ENCODE measurements at places on chromosomes 3 and 15.

DNA sequence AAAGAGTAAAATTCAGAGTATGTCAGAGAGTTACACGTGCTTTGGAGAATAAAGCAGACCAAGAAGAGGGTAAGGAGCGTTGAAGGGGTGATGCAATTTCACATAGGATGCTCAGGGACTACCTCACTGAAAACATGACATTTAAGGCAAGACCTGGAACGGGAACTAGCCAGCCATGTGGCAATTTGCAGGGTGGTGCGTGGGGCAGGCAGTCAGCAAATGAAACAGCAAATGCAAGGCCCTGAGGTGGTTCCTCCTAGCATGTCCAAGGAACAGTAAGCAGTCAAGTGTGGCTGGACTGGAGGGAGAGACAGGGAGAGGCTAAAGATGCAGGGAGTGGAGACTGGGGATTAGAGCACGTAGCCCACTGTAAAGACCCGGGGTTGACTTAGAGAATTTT is 146.1 kb upstream of the LPP start:
- no peak for DNase-seq

DNA sequence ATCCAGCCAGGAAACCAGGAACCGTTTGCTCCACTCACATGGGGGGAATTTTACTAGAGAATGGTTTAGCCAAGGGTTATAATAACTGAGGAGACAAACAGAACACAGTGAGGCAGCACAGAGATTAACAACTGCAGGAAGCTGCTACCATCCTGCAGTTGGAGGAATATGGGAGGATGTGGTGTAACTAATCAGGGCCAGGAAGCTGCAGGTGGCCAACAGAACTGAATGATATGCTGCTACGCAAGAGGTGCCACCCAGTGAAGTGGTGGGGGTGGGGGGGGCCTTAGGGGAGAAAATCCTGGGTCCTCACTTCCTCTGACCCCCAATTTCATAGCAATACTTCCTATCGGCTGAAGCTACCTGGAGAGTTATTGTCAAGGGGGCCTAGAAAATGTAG is 306.4 kb upstream of the STT3B start:
- no peak for DNase-seq

- DNase-seq: no peak
Measured at GRCh38 chr3:148605521-148605920, 92.2 kb upstream of the AGTR1 start.

- DNase-seq: no peak
Measured at GRCh38 chr3:55634345-55634744, 147.2 kb upstream of the WNT5A start.

DNA sequence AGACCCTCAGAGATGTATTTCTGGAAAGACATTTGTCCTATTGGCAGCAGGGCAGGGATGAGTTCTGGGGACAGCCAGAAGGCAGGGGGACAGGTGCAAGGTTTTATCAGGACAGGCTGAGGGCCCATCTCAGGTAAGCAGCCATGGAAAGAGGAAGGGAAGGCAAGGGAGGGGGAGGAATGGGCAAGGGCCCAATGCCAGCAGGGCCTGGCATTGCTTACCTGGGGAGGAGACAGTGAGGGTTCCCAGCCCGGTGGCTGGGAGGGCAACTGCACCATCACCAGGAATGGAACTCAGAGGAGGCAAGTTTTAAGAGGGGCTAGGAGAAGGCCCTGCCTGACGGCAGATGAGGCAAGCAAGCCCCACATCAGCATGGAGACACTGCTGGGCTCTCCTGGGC is 3.1 kb downstream of the ARPIN start:
- no peak for DNase-seq

DNA sequence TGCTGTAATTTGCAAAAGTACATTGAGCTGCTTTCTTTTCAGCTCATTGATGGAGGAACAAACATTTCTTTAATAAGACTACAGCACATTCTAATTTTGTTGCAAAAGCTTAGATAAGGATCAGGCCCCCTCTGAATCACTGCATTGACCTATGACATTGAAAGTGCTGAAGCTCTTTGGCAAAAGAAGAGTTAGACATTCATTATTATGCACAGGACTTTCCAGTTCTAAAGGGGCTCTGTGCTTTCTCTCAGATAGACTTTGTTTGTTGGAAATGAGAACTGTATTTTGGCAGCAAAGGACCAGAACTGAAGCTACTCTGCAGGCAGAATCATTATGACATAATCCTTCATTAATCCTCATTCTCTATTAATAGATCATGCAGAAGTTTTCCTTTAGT is 252.9 kb upstream of the SOX2 start:
- DNase-seq: no peak

GRCh38 chr3:125151442-125151817 is 61.1 kb downstream of the SLC12A8 start:
- DNase-seq: no peak

DNA sequence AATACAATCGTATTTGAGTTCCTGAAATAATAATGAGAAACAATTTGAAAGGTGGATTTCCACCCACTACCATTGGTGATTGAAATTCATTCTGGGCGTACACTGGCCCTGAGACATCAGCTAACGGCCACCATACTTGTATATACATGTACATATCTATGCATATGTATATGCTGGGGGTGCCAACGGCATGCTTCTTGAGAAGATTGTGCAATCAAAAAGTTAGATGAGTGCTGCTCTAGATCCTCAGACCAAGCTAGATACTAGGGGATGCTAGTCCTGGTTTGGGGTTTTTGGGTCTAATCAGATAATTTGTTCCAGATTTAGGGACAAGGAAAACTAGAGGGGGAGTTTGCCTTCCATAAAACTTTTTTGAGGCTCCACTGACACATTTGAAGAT is 2.9 kb downstream of the TMEM40 start:
- no peak for DNase-seq

- no peak for DNase-seq
Measured at GRCh38 chr3:156665291-156665690, 9.1 kb upstream of the TIPARP start.

DNA sequence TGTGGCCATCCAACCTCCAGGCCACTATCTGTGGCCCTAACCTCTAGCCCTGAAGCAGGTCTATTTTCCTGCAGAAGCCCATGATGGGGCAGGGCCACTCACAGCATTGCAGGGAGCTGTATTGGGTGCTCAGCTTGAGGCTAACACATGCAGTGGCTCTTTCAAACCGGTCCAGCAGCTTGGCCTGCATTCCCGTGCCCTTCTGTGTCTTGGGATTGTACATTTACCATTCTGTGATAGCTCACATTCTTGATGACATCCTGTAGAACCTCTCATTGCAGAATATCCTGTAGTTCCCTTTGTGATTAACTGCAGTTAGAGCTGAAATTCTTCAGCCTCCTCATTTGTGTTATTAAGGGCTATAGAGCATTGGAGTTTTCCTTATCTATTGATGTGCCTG is 60.8 kb upstream of the ANKRD34C start:
- no peak for DNase-seq

DNA sequence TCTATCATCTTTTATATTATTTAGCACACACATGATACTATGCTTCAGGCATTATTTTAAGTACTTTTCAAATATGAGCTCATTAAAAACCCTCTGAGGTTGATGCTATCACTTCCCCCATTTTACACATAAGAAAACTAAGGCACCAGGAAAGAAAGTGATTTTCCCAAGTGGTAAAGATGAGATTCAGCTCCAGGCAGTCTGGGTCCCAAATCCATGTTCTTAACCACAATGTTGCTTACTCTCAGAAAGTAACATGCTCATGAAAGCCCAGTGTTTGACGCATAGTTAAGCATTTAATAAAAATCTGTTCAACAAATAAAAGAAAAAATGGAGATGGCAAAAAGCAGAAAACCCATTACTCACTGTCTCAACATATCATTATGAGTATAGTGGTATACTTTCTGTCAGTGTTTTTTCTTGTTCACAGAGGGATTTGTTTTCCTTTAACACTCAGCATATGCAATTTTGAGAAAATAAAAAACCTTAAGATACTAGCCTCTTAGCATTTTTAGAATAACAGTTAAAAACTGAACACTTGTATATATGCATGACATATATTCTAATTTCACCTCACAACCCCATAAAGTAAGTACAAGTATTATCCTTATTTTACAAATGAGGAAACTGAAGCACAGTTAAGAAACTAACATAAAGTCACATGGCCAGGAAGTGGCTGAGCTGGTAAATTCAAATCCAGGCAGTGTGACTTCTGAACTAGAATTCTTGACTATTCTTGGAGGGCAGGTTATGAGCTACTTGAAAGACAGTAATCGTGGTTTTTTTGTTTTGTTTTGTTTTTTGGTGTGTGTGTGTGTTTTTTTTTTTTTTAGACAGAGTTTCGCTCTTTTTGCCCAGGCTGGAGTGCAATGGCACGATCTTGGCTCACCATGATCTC is 10.4 kb downstream of the PEAK1 start:
- DNase-seq: no peak

DNA sequence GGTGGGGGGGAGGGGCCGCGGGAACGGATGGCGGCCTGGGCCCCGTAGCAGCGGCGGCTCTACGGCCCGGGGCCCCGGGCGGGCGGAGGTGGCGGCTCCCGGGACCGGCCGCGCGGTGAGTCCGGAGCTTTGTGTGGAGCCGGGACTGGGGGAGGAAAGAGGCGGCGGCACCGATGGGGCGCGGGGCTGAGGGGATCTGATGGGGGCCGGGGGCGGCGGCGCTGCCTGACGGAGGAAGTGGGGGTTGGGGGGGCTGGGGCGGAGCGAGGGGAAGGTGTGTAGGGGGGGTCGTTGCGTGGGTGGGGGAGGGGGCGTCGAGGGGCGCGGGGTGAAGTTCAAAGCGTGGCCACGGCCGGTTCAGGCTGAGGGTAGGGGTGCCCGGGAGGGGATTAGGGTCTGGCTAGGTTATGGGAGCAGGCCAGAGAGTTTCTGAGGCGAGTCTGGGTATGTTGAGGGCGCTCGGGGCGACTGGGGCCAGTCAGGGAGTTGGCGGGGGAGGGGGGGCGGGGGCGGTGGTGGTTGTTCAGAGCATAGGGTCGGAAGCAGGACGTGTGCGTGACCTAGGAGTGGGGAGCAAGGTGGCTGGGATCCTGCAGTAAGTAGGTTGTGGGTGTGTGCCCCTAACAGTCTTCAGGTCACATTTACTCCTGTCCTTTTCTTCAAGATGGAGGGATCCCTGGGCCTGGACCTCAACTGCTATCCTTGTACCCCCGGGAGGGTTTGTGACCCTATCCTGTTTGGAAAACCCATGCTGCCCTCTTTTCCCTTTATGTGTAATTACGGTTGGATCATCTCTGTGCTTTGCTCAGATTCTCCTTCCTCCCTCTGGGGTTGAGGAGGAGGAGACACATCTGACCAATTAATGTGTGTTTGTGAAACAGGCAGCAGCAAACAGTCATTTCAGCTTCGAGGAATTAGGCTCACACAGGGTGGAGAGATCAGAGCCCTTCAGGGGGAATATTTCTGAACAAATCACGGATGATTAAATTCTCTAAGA is 644 bp downstream of the ZNF609 start:
- no peak for DNase-seq

DNA sequence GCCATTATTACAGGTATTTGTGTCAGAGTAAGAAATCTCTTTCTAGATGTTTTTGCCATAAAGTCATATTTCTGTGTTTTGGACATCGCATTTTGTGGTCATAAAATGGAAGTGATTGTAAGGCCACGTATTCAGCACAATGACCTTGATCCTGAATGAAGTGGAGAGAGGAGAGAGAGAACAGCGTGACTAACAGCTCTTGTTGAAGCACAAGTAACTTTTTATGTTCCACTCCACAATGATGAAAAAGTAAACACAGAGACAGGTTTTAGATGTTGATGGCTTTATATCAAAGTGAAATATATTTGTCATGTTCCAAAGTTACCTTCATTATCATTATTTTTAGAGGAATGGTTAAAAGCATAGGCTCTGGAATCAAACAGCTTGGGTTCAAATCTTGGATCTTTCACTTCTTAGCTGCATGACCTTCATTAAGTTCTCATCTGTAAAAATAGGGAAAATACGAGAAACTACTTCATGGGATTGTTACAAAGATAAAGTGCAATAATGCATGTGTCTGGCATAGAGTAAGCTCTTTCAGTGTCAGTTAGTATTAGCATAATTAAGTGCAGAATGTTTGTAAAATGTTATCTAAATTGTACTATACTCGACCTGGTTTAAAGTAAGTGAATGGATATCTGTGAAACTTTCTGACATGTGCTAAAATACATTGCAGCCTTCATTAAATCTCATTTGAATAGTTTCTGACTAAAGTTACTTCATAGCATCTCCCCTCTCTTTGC is 341.5 kb upstream of the DNAJC19 start:
- DNase-seq: no peak

DNA sequence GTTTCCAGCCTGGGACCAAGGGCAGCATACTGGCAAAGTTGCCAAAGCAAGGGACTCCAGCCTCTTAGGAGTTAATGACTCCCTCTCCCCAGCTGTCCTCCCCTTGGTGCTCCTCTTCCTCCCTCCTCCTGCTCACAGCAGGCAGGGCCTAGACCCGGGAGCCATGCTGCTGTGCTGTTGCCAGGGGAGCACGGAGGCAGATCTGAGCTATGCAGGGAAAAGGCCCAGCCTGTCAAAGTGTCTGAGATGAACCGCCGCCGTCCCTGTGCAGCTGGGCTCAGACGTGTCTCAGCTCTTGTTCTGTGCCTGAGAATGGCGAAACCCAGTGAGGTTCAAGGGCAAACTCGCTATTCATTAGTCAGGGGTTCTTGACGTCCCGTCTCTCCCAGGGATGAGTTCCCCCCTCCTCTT is 60.8 kb upstream of the POLG start:
- no peak for DNase-seq

- no peak for DNase-seq
Measured at GRCh38 chr3:106617276-106617675, 748.5 kb upstream of the CBLB start.

DNA sequence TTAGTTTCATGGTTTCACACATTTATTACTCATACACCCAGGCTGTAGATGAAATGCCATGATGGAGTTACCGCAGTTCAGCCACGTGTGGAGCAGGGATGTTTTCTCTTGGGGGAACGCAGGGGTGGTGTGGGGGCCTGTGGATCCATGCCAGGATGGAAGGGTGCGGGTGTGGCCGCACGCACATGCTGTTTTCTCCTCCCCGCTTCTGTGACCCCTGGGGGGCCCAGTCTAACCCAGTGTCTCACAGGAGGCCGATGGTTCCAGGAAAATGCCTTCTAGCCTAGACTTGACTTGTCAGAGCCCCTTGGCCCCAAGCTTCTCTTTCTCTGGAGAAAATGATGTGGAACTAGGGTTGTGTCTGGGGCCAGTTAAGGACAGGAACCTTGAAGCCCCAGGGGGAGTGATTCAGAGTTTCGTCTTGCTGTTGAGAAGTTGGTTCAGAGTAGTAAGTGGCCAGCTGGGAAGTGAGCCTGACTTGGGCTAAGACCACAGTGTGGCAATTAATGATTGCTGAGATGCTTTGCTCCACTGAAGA is 240.4 kb upstream of the BHLHE40 start:
- DNase-seq: no peak

DNA sequence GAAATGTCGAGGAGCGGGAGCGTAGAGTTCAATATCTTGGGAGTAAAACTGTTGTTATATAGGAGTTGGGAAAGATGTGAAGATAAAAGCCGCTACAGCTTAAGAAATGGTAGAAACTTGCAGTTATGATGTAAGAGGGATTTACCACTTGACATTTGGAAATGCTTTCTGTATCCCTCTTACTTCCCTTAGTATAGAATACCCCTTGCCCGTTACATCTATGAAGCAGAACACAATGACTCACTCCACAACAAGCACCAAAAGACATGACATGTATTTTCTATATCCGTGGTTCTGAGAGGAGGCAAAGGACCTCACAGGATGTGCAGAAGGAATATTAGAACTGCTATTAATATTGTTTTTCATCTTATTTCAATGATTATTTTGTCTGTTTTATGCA is 254.2 kb upstream of the NR2F2 start:
- DNase-seq: no peak

Data from T-helper 22 cell (primary cell).